ENCODE measurements at places on chromosomes 2 and 18. TPM values are rescaled to one million over a fixed set of nuclear protein-coding genes. Genes with fewer than 3 reads are reported as not detected.
A peak's percentile ranks its signal among the peaks of the same experiment; 100 is the strongest.

DNA sequence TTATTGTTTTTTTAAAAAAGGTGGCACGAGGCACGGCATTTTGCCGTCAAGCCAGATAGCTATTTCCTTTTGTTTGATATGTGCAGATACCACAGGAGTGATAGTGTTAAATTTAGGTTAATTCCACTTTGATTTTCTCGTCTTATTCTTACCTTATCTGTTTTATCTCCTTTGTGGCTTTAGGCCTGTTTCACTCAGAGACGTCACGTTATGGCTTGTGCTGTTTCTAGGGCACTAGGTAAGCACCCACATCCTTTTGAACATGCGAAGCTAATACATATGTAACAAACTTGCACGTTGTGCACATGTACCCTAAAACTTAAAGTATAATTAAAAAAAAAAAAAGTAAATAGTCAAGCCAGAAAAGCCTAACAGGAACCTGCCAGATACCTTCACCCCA, 57.8 kb downstream of the C18orf63 start:
- no peak overlapping the region for H3K4me3 ChIP-seq
- H3K4me1 ChIP-seq, result no peaks in the 10 kb centered on the region
- peaks cover 19% of the 10 kb centered on the region for H3K27me3 ChIP-seq
- H3K27ac ChIP-seq, result no peak overlapping the region

GRCh38 chr2:127577503-127577902, 42.0 kb downstream of the MYO7B start:
- peaks cover 1% of the 10 kb centered on the region for H3K27me3 ChIP-seq
- no peaks in the 10 kb centered on the region for H3K36me3 ChIP-seq
- DNase-seq, result peak; percentile 73
- no peak overlapping the region for H3K4me3 ChIP-seq
- H3K4me1 ChIP-seq, result peaks cover 35% of the 10 kb centered on the region

- DNase-seq, result no peak
- H3K36me3 ChIP-seq, result no peaks in the 10 kb centered on the region
- no peak overlapping the region for H3K27ac ChIP-seq
- H3K4me1 ChIP-seq, result no peaks in the 10 kb centered on the region
- H3K27me3 ChIP-seq, result peaks cover 3% of the 10 kb centered on the region
Observed at GRCh38 chr2:222404151-222404905, 20.0 kb upstream of the SGPP2 start.

Gene GKN1
- 0.37 TPM for total RNA-seq

GRCh38 chr2:43311276-43311675, 84.9 kb upstream of the ZFP36L2 start:
- H3K27ac ChIP-seq, result peak overlapping the region; percentile 74

GRCh38 chr18:58806826-58807714, 57.6 kb upstream of the ZNF532 start:
- H3K27me3 ChIP-seq, result no peaks in the 10 kb centered on the region
- H3K4me1 ChIP-seq, result peaks cover 15% of the 10 kb centered on the region
- no peak overlapping the region for H3K27ac ChIP-seq
- no peaks in the 10 kb centered on the region for H3K36me3 ChIP-seq

GRCh38 chr2:246489-247144, 17.2 kb downstream of the SH3YL1 start:
- DNase-seq, result no peak
- no peak overlapping the region for H3K4me3 ChIP-seq
- peak overlapping the region; percentile 70 for H3K27ac ChIP-seq
- no peaks in the 10 kb centered on the region for H3K27me3 ChIP-seq
- H3K4me1 ChIP-seq, result peaks cover 10% of the 10 kb centered on the region
- peaks cover 31% of the 10 kb centered on the region for H3K36me3 ChIP-seq

Gene UXS1
- total RNA-seq, result 19.7 TPM

DNA sequence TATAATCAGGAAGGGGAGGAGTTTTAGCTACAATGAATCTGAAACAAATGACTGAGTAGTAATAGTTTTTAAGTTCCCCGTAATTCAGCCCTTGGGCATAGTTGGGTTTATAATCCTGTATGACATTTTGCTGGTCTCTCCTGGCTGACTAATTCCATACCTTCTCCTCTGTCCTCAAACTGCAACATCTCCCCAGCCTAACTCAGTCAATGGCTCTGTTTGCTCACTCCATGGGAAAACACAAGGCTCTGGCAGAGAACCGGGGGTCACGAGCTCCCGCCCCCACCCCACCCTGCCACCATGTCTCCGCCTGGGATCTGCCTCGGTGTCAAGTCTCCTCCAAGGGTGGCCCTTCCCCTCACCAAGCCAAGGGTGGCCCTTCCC, 168.6 kb downstream of the HDAC4 start:
- no peak overlapping the region for H3K27ac ChIP-seq
- H3K4me3 ChIP-seq, result no peak overlapping the region
- no peak for DNase-seq

DNA sequence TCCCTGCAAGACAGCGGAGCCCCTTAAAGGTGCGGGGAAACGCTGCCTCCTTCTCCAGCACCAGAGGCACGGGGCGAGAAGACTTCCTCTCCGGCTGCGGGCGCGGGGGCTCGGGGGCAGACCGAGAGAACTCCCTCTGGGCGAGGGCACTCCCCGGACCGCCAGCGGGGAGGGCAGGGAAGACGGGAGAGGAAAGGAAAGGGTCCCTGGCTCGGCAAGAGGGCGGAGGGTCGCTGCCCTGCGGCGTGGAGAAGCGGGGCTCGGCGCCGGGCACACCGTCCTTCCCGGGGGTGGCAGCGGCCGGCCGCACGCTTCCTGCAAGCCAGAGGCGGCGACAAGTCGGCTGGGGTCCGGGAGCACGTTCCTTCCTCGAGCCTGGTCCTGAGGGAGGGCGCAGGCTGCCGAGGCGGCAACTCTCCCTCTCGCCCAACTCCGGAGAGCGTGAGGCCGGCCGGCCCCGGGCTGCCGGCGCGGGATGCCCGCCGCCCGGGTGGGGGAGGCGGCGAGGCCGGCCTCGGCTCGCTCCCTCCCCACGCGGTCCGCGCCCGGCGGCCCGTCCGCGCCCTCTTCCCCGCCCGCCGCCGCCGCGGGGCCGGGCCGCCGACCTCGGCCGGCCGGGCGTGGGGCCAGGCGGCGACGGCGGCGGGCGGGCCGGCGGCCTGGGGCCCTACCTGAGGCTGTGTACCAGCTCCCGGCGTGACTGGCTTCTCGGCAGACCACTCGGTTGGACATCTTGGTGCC, 1.1 kb downstream of the MEMO1 start:
- H3K27ac ChIP-seq, result peak overlapping the region; percentile 95
- H3K36me3 ChIP-seq, result no peaks in the 10 kb centered on the region
- peak overlapping the region; percentile 95 for H3K4me3 ChIP-seq
- H3K4me1 ChIP-seq, result peaks cover 42% of the 10 kb centered on the region
- H3K27me3 ChIP-seq, result no peaks in the 10 kb centered on the region
- peak; percentile 94 for DNase-seq

DNA sequence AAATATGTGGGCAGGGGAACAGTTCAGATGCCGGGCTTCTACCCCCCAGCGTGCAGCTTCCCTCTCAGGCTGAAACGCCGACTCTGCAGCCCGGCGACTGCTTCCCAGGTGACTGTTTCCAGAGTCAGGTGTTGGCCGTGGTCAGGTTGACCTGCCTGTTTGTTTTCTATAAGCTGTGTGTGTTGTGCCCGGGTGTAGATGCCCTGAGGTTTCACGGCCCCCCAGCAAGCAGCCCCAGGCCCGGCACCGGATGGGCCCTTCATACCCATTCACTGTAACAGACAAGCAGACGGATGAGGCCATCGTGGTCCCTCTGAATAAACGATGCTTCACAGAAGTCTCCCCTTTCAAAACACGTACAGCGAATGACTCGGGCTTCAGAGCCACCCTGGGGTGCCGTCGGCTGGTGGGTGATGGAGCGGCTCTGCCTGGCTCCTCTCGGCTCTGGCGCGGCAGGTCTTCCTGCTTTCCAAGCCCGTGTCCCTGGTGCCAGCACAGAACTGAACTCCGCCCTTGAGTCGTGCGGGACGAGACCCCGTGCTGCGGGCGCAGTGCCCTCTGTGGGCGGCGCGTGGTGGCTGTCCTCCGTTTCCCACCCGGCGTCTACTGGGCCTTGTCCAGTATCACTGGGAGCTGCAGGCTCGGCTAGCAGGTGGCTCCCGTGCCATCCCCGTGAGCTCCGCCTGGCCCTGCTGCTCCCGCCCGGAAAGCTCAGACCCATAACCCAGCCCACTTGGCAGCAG, 15.0 kb upstream of the KCNG2 start:
- no peaks in the 10 kb centered on the region for H3K36me3 ChIP-seq
- DNase-seq, result peak; percentile 93
- no peaks in the 10 kb centered on the region for H3K4me1 ChIP-seq
- H3K27me3 ChIP-seq, result peaks cover 44% of the 10 kb centered on the region
- no peak overlapping the region for H3K27ac ChIP-seq
- no peak overlapping the region for H3K4me3 ChIP-seq

DNA sequence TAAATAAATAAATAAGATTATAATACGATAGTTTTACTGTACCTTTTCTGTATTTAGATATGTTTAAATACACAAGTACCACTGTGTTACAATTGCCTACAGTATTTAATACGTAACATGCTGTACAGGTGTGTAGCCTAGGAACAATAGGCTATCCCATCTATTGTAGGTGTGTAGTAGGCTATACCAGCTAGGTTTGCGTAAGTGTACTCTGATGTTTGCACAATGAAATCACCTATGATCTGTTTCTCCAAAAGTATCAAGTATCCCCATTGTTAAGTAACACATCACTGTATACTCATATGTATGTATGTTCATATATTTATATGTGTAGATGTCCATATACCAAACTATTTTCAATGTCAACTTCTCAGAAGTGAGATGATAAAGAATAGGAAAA, 118.2 kb upstream of the RND3 start:
- H3K4me3 ChIP-seq, result no peak overlapping the region
- no peak for DNase-seq
- no peak overlapping the region for H3K27ac ChIP-seq
- H3K4me1 ChIP-seq, result peaks cover 45% of the 10 kb centered on the region

- peaks cover 12% of the 10 kb centered on the region for H3K36me3 ChIP-seq
- H3K4me3 ChIP-seq, result no peak overlapping the region
- DNase-seq, result no peak
- H3K27me3 ChIP-seq, result no peaks in the 10 kb centered on the region
- H3K4me1 ChIP-seq, result peaks cover 69% of the 10 kb centered on the region
Observed at GRCh38 chr18:58892488-58892887, 27.8 kb downstream of the ZNF532 start.

GRCh38 chr2:164896226-164896625, 54.6 kb upstream of the COBLL1 start:
- peak overlapping the region; percentile 96 for H3K27ac ChIP-seq
- no peaks in the 10 kb centered on the region for H3K27me3 ChIP-seq
- peaks cover 3% of the 10 kb centered on the region for H3K36me3 ChIP-seq
- DNase-seq, result no peak
- H3K4me1 ChIP-seq, result peaks cover 54% of the 10 kb centered on the region

DNA sequence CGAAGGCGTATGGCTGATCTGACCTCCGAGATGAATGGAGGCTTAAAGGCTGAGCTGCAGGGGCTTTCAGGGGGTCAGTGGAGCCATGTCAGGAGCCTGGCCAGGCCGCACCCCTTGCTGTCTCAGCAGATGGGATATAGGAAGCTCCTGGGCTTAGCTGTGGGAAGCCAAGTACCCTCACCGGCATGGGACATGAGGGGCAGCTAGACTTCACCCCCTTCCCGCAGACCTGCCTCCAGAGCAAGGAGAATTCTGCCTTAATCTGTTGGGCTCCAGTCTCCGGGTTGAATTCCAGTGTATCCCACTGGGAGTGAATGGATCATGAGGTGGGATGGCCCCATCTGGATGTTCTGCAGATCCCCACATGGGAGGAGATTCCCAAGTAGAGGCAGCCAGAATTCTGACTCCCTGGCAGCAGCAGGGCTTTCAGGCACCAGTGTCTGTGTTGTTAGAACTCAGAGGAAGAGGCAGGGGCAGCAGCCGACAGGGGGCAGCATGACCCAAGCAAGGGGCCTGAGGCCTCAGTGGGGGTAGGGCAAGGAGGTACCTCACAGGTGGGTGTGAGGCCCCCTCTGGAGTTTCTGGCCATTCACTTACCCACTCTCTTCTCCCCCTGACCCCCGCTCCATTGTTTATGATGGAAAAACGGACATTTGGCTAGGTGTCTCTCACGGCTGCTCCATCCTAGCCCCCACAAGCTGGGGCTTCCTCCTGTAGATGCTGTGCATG, 19.1 kb downstream of the CAPG start:
- H3K36me3 ChIP-seq, result peaks cover 9% of the 10 kb centered on the region
- H3K27me3 ChIP-seq, result no peaks in the 10 kb centered on the region
- H3K27ac ChIP-seq, result no peak overlapping the region
- H3K4me3 ChIP-seq, result no peak overlapping the region
- peak; percentile 71 for DNase-seq

Gene NTSR2
- total RNA-seq, result not detected

GRCh38 chr18:47247036-47247415, 4.4 kb downstream of the SKOR2 start:
- no peak overlapping the region for H3K27ac ChIP-seq
- no peak for DNase-seq
- peaks cover 4% of the 10 kb centered on the region for H3K4me1 ChIP-seq
- H3K4me3 ChIP-seq, result no peak overlapping the region
- H3K36me3 ChIP-seq, result peaks cover 13% of the 10 kb centered on the region

GRCh38 chr2:226304308-226304707, 495.3 kb downstream of the IRS1 start:
- no peak overlapping the region for H3K4me3 ChIP-seq
- no peaks in the 10 kb centered on the region for H3K4me1 ChIP-seq
- DNase-seq, result no peak
- H3K36me3 ChIP-seq, result no peaks in the 10 kb centered on the region
- no peaks in the 10 kb centered on the region for H3K27me3 ChIP-seq
- H3K27ac ChIP-seq, result no peak overlapping the region

Data from chondrocyte (in vitro differentiated cells).